ENCODE measurements at places on chromosomes 3 and 15.

DNA sequence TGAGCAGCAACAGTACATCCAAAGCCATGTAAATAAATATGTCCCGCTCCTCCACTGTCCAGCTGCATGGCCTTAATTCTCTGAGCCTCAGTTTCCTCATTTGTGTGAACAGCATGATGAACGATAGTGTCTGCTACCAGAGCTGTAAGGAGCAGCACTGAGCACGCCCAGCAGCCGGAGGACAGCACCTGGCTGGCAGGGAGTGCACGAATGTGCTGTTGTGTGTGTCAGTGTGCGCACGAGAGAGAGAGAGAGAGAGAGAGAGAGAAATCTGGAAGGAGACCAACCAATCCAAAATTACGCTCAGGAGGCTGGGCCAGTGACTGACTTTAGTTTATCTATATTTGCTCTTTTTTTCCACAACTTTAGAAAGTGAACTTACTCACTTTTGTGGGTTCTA, 26.6 kb upstream of the PLXNA1 start:
- no peak for DNase-seq

DNA sequence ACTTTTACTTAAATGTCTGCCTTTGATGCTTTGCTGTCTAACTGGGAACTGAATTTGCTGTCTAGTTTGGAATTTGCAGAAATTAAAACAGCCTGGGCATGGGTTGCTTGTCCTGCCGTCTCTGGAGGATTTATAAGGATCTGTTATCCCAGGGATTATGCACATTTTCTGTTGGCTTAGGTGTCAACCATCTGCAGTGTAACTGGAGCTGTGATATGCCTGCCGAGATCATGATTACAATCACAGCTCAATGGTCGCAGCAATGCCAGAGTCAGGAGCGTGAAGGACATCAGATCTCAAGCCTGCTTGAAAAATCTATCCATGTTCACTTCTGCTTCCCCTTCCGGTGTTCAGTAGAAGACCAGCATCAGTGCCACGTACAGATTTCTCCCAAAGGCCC, 41.8 kb upstream of the SETMAR start:
- no peak for DNase-seq

DNA sequence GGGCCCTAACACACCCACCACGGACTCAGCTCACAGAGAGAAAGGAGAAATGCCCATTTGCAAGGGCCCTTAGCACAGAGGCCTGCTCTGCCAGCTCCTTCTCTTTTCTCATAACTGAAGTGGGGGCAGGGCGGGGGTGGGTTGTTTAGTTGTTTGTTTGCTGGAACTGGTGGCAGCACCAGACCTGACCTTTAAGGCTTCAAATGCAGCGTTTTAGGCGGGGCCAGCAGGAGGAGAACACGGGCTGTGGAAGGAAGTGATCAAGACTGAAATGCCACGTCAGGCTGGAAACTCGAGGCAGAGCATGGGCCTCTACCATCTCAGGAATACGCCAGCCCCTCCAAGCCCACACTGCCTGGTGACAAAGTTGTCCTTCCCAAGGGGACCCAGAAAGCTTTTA, 9.3 kb downstream of the CACNA2D2 start:
- no peak for DNase-seq

DNA sequence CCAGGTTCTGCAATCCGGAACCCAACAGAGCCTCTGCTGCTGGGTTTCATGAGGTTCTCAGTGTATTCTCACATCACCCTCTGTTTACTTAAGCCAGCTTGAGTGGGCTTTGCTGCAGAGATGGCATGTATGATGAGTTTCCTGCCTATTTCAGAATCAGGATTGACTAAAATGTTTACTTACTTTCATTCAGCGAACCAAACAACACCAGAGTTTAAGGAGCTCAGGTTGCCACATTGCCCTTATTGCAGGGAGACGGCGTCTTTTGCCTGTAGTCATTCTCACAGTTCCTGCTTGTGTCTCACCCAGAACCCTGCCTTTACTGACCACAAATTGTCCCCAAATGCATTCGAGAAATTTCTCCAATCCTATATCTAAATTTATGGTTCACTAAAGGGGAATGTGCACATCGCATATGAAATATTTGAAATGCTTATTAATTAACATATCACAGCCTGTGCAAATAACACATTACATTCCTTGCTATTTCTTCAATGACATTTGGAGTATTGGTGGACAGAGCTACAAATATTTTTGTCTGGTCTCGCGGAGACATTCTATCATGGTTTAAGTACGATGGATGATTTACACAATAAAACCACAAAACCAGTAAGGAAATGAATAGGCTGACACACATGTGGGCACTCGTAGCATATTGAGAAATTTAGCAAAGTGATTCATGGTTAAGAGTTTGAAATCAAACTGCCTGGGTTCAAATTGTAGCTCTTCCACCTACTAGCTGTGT, 377.2 kb upstream of the CFAP20DC start:
- DNase-seq: peak; percentile 69

- no peak for DNase-seq
Observed at GRCh38 chr15:32098033-32098432, 67.7 kb downstream of the CHRNA7 start.

DNA sequence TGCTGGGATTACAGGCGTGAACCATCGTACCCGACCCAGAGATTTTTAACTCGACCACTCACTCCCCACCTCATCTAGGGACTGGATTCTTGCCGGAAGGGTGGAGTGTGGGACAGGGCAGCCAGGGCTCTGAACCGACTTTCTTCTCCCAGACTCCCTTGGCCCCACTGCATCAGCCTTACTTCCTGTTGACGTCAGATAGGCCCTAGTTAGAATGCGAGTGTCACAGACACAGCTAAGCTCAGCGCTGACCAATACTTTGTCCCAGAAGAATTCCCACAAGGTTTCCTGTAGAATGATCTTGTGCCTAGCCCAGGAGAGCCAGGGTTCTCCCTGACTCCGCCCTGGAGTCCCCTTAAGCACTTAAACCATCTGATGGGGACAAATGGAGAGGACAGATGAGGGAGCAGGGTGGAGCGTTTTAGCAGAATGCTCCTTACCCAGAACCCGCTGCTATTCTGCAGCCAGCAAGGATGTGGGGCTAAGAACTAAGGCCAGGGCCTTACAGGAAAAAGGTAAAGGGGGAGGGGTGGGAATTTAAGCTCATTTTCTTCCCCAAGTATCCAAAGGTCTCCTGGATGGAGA, 5.8 kb upstream of the TUSC2 start:
- no peak for DNase-seq

DNA sequence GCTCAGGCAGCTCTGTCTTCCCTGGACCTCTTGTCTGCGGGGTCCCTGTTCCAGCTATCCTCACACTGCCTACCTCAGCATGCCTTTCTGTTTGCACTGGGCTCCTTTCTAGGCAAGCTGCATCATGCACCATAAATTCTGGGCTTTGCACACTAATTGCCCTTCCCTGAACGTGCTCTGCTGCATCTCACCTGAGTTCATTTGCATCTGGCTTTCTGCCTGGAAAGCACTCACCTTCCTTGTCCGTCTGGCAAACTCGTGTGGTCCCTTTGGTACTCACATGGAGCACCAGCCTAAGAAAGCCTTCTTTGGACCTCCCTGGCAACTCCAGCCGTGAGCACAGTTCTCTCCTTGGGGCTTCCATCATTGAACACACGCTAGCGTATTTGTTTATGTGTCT, 365.6 kb downstream of the SV2B start:
- DNase-seq: no peak

- no peak for DNase-seq
Observed at GRCh38 chr15:92277776-92278175, 115.9 kb upstream of the ST8SIA2 start.

DNA sequence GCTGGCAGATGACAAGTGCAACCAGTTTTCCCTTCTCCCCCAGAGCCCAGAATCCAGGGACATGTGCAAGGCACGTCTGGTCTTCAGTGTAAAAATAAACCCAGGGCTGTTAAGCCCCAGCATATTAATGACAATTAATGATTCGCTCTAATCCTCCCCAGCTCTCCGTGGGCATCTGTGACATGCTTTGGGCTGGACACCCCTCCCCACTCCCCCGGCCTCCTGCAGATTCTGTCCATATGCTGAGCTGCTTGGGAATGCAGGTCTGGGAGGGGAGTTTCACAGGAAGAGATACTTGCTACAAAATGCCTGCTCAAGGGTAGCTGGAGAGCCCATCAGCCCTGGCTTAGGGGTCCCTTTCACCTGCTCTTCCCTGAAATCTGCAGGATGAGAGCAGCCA, 43.0 kb upstream of the NTRK3 start:
- no peak for DNase-seq

- no peak for DNase-seq
Observed at GRCh38 chr3:186605561-186606545, 7.0 kb upstream of the AHSG start.

GRCh38 chr15:100016632-100017031, 283.4 kb upstream of the LYSMD4 start:
- DNase-seq: no peak

GRCh38 chr15:90481023-90481422, 48.7 kb upstream of the CRTC3 start:
- DNase-seq: peak; percentile 70

- DNase-seq: no peak
Observed at GRCh38 chr3:196867155-196867506, 589 bp upstream of the SENP5 start.

DNA sequence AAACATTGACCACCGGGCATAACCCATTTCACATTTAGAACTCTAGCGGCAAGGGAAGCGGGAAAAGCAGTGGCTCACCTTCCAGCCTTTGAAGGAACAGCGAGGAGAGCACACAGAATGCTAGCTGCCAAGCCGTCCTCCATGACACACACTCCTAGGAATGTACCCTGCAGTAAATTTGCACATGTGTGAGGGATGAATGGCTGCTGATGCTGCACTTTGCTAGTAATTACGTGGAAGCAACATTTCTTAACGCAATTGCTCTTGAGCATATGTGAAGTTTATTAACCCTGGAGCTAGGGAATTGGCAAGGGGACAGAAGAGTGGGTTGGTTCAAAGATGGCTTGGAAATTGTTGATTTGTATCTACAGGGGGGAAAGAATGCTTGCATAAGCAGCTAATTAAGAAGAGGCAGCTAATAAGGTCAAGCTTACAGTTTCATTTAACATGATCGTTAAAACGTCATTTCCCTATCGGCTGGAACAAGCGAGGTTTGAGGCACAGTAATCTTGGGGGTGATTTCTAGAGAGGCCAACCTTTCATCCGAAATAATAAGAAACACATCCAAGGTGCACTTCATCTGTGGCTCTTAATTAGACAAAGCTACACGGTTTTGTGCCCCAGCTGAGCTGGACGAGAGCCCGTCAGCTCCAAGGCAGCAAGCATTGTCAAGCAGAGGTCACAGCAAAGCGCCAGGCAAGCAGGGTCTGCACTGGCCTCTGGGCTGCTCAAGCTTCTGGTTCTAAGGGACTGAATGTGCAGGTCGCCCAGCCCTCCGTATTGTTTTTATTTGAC, 123.4 kb downstream of the CHSY1 start:
- peak; percentile 51 for DNase-seq

DNA sequence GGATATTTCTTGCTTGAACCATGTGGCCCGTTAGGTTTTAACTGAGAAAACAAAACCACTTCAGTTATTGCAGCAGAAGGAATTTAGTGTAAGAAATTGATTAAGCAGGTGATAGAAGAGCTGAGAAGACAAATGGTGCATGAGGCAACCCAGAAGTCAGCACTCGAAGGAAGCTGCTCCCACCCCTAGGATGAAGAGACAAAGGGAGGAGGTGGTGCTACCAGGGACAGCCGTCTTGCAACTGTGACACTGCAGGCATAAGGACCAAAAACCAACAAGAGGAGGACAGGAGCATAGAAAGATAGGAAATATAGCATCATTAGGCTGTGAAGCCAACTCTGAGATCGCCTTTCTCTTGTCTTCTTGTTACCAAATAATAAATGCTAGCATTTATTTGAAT, 89.0 kb downstream of the IL20RB start:
- DNase-seq: no peak

- DNase-seq: no peak
Observed at GRCh38 chr3:101533603-101533968, 20.6 kb upstream of the SENP7 start.

GRCh38 chr15:70777170-70777926, 14.0 kb upstream of the UACA start:
- DNase-seq: no peak

GRCh38 chr3:158700559-158700958, 28.1 kb upstream of the LXN start:
- DNase-seq: no peak

DNA sequence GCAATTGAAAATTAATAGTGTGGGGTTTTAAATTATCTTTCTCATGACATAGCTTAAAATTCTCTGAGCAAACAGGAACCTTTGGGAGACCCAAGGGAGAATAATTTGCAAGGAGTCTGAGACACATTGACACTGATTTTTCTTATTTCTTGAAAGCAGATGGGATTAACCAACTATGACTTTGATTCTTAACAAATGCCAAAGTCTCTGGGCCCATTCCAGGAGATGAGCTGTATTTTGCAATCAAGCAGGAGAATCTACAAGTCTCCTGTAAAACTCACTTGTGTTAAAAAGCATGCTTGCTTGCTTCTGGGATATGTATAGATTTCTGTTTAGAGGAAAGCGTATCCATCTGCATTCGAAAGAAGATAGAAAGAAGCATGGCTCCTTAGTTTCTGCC, 71.3 kb upstream of the STT3B start:
- no peak for DNase-seq

GRCh38 chr3:123693584-123694190, 108.8 kb upstream of the HACD2 start:
- no peak for DNase-seq

DNA sequence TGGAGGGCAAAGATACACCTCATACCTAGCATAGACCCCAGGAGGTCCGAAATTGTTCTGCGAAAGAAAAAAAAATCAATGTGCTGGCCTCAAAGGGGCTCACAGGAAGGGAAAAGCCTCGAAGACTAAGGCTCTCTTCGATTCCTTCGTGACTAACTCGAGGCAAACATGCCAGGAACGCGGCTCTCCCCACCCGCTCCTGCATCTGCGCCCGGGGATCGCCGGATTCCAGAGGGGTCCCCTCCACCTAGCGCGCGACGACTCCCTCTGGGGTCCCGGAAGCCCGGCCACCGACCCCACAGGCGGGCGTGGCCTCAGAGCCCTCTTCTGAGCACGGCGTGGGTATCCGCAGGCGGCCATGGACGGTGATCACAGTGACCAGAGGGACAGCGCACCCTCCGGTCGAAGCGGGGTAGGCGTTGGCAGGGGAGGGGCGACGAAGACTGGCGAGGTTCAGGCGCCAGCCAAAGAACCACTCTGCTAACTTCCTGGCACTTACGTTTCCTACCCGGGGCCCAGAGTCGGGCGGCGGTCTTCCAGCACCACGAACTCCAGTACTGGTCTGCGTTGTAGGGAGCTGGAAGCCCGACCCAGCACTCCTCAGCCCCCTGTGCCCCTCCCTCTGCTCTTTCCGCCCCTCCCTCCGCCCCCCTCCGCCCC, 515 bp upstream of the EIF3J start:
- DNase-seq: peak; percentile 90

- no peak for DNase-seq
Observed at GRCh38 chr15:81049835-81050234, 49.1 kb downstream of the TLNRD1 start.
